Activated T-helper 1 cell treated with anti-CD3 and anti-CD28 coated beads, Interleukin-2, amount 50 U/mL, for 16 hours (primary cell): ENCODE measurements at places on chromosomes 1 and 21.

DNA sequence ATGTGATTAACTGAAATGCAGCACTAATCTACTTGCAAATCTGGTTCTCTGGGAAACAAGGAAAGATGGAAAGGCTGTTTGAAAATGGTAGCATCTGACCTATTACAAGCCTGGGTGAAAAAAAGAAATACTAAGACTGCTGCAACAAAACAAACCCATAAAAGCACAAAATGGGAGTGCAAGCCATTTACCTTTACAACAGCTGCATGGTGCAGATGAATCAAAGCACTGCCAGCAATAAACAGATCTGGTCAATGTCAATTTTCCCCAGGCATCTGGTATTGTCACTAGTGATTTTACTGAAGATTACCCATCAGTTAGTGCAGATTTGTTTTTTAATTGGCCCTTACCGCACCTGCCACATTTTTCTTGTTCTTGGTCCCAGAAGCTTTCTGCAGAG, 1341.7 kb downstream of the PLA2G4A start:
- no peak for DNase-seq

DNA sequence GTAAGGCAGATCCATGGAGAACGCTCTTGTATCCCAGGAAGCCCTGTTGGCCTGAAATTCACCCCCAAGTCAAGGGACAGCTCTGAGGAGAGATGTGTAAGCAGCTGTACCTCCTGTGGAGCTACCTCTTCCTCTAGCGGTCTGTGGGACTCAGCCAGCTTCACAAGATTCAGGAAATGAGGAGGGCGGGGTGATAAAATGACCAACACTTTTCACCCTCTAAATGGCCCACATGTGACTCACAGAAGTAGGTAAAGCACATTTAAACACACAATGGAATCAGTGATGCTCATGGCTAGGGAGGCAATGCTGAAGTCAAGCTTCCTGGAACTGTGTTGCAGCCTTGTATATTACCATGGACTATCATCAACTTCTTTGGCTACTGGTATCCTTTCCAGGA, at the start of gene SH2D1B:
SH2D1B (minus strand) TSS at position 135 of the 400 bp plus-strand sequence; CDS start at position 15, 120 bp downstream.
- no peak for DNase-seq

GRCh38 chr1:186738926-186739325, 58.7 kb upstream of the PTGS2 start:
- DNase-seq = no peak

GRCh38 chr1:237507005-237507404, 383.7 kb downstream of the ZP4 start:
- DNase-seq = no peak

DNA sequence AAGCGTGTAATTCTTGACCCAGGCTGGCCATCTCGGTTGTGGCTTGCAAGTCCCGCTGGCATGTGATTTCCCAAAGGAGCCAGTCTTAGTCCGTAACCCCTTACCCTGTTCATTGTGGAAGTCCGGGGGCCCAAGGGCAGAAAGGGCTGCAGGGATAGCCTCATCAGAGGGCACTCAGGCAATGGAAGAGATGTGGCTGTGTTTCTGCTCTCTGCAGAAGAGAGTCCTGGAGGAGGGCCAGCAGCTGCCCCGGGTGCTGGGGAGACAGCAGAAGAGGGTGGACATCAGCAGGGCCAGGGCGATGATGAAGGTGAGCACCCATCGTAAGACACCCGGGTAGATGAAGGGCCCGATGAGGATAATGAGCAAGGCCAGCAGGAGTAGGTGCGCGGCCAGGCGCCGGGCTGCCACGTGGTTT, 830 bp downstream of the RNF186 start:
- DNase-seq = no peak

DNA sequence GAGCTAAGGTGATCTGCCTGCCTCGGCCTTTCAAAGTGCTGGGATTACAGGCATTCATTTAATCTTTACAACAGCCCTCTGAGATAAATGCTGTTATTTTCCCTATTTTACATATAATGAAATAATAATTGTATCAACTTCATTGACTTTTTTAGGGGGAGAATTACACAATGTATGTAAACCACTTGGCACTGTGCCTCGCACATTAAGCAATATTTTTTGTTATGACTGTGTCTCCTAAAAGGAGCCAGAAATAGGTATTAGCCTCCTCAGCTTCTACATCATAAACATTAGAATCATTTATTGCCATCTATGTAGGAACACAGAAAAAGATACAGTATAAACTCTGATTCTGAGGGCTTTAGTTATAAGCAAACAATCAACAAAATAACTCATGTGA, 1.1 kb upstream of the DNAJC28 start:
- no peak for DNase-seq

- no peak for DNase-seq
Measured at GRCh38 chr1:77888081-77888780, at the start of gene NEXN. Gene NEXN (plus strand): TSS chr1:77888624. CDS start chr1:77916107, 27,483 bp downstream.

DNA sequence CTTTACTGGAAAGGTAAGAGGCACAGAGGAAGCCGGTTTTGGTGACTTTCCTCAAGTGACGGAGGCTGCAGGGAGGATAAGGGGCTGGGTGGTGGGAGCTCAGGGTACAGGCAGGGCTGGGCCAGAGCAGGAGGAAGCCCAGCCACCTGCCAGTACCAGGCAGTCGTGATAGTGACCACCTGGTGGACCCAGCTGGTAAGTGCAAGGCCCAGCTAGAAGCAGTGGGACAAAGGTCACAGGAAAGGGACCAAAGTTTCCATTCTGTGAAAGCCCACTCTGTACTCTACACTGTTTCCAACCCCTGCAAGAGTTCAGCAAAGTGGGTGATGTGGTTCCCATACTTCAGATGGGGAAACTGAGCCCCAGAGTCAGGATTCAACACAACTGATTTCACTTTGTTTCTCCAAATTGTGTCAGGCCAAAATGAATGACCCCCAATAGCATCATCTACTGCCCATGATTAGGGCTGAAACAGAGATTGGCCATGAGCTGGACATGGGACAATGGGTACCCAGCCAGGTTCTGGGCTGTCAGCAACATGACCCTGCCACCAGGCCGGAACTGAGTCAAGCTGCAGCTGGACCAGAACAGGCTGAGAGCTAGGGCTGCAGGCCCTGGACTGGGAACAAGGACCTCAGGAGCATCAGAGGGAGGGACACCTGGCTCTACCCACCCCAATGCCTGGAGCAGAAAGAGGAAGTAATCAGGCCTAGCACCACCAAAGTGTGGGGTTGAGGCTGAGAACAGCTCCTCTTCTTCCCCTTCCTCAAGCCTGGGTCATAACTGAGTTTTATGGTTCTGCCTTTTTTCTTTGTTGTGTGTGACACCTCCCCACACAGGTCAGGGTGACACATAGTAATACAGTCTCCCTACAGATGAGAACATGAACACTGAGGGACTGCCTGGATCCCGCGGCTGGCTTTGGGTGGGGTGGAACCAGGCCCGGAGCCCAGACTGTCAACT, 50.2 kb downstream of the KCNN3 start:
- DNase-seq = no peak

DNA sequence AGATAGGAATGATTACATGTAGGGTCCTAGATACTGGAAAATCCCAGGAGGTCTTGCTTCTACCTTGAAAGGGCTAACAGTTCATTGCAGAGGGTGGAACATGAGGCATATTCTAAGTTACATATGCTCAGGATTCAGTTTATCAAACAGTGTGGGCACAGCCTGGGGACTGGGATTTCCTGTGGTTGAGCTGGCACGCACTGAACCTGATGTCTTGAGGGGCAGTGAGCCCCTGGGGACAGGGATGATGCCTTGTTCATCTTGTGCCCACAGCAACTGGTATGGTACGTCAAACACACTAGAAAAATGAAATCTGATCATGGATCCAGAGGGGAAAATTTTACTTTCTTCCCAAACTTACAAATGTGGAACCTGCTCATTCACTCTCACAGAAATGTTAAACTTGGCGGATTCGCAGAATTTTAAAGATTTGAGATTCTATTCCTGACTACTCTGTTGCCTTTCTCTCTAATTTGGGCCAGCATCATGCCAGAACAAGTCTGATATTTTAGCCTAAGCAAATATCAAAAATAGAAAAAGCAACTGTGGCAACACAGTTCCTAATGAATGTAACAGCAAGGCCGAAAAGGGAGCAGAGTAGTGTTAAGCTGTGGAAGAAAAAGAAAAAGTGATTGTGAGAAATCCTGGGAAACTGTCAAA, 68.2 kb upstream of the COL24A1 start:
- DNase-seq = no peak

- no peak for DNase-seq
Measured at GRCh38 chr1:18670121-18670867, 39.6 kb downstream of the PAX7 start.

GRCh38 chr1:170687621-170688020, 23.7 kb downstream of the PRRX1 start:
- no peak for DNase-seq

DNA sequence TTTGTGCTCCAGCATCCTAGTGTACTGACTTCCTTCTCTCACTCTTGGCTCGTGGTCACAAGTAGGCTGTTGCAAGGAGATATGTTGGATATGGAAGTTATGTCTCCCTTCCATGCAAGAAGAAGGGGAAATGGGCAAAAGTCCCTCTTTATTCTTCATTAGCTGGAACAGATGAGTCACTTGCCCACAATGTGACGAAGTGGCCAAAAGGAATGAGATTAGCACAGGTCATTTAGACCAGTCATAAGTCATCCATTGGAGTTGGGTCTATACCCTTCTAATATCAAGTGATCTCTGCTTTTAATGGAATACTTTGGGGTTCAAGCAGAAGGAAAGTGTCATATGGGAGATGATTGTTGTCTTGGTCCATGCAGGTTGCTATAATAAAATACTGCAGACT, 91.2 kb upstream of the NGF start:
- no peak for DNase-seq

DNA sequence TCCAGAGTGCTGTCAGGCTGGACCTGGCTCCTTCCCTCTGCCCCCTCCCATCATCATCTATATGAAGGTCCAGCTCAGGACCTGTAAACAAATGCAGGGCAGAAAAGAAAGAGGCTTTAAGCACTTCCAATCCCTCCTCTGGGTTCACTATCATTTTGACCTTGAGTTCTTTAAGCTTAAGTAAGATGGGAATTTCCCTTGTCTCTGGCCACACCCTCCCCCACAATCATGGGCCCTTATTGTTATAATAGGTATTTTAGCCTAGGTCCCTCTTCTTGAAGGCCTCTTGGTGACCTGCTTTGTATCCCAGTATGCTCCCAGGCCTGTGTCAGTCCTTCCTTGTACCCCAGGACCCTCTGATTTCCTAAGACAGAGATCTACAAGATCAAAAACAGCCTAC, 45.1 kb upstream of the EPS15 start:
- DNase-seq = no peak

- no peak for DNase-seq
Measured at GRCh38 chr1:22893292-22893691, 79.4 kb downstream of the LACTBL1 start.

GRCh38 chr21:46538851-46539666, 65.8 kb downstream of the S100B start:
- DNase-seq = no peak

- no peak for DNase-seq
Measured at GRCh38 chr21:15682186-15682895, 47.4 kb upstream of the USP25 start.

DNA sequence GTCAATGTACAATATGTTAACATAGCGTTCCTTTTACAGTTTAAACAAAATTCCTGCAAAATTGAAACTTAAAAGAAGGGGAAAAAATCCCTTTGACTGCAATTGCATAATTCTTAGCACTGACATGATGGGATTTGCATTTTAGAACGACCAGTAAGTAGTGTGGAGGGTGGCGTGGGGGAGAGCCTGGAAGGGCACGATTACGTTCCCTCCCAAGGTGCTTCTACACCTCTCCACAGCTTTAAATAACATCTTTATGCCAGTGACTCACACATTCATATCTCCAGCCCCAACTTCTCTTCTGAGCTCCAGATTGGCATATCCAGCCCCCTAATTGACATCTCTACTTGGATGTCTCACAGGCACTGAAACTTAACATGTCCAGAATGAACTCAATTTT, 64.3 kb downstream of the OLFML3 start:
- DNase-seq = no peak
